Fibroblast of villous mesenchyme (primary cell): ENCODE measurements at places on chromosomes 1 and 21. TPM values are rescaled to one million over a fixed set of nuclear protein-coding genes. Genes with fewer than 3 reads are reported as not detected.

WNT9A gene
- under 0.01 and 0.32 TPM in 2 replicates for total RNA-seq

RNU1-2 gene
- total RNA-seq, result under 0.01 TPM in 1 of 2 replicates, not detected in the other

WDR3 gene
- 11.6 and 17.7 TPM in 2 replicates for total RNA-seq

MSH4 gene
- under 0.01 and 0.43 TPM in 2 replicates for total RNA-seq

RAB7B gene
- 4.2 and 5.2 TPM in 2 replicates for total RNA-seq

- DNase-seq, result peak; percentile 74
Measured at GRCh38 chr1:235923466-235924021, 56.8 kb upstream of the LYST start.

- no peak for DNase-seq
Measured at GRCh38 chr1:7366955-7367665, 404.0 kb upstream of the VAMP3 start.

DNA sequence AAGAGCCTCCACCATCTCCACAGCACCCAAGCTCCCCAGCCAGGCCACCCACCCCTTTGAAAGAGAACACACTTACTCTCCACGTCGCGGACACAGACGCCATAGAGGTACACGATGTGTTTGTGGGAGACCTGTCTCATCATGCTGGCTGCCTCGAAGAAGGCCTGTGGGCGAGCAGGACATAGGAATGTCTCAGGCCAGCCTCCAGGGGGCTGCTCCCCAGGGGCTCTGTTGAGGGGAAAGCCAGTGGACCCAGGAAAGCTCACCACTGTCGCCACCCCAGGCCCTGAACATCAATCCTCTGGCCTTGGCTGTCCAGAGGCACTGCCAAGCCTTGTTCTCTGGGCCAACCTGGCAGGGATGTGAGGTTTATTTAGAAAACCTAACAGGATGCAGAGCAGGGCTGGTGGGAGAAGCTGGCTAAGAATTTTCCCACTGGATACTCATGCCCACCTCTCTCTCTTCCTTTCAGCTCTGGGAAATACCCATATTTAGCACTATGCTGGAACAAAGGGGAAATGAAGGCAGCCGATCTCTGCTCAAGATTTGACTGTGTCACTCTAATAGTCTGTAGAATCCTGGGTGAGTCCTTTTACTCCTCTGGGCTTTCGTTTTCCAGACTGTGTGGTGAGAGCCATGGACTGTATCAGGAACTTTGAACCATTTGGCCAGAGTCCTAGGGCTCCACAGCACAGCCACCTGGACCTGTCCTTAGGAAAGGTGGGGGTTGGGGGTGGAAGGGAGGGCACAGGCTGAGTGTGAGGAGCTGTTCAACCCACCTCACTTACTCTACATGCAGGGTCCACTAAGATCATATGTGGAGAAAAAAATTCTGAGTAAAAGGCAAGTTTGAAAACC, 101.9 kb downstream of the RAVER2 start:
- DNase-seq, result no peak
